ENCODE measurements at places on chromosomes 3 and 15. TPM values are rescaled to one million over a fixed set of nuclear protein-coding genes. Genes with fewer than 3 reads are reported as not detected.

SLC12A6 gene
- total RNA-seq = 25.0 TPM

GOLGA8N gene
- 0.87 TPM for total RNA-seq

FHIT gene
- 0.76 TPM for total RNA-seq

RBP2 gene
- not detected for total RNA-seq

PCOLCE2 gene
- 0.22 TPM for total RNA-seq

TLR9 gene
- total RNA-seq = not detected

INKA1 gene
- 17.3 TPM for total RNA-seq

GOLGA8Q gene
- total RNA-seq = 0.22 TPM

MASP1 gene
- total RNA-seq = 0.43 TPM

SNX4 gene
- 52.8 TPM for total RNA-seq
